NCI-H510A treated with DMSO at 0.1 percent for 48 hours (cell line): ENCODE measurements at places on chromosomes 2 and 18.

DNA sequence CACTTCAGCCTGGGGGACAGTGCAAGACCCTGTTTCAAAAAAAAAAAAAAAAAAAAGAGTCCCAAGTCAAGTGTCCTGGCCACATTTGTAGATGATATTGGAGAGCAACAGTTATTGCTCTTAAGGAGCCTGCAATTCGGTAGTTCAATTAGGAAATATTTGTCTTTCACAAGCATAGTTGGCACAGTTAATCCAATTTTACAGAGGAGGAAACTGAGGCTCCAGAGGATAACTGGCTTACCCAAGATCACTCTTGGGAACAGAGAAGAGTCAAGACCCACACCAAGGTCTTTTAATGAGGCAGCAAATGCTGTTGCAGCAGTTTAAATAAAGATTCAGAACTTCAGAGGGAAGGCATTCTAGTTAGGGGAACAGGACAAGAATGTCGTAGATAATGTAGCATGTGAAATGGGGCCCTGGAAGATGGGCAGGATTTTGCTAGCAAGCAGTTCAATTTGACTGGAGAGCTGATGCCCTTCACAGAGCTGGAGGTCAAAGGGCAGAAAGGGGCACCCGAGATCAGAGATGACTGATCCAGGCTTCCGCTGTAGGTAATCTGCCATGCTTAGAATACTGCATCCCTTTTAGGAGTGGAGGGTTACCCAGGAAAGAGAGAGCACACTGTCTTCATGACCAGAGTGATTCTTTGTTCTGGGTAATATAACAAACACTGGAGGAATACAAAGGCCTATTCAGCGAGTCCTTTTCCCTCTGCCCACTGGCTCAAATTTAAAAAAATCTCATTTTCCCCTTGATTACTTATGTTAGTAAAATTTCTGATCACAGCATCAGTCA lies 3.0 kb downstream of the NPC1 start:
- DNase-seq, result no peak

DNA sequence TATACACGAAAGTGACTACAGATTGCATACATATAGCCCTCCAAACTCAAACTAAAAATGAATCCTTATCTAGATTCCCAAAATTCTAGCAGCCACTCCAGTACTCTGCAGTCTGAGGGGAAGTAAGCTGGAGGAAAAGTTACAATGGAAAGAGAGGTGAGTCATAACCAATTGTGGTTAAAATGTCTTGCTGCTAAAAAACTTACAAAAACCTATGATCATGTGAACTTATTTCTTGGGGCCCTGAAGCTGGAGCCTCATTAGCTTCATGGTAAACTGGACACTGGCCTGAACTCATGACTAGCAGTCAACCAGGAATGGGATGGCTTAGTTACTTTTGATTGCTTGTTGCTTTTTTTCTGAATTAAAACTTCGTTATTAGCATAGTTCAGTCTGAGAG lies 175.9 kb downstream of the SLC4A3 start:
- DNase-seq, result no peak

- DNase-seq, result no peak
Measured at GRCh38 chr2:191049728-191050639, 36.0 kb upstream of the STAT1 start.

- no peak for DNase-seq
Measured at GRCh38 chr2:25655316-25655715, 18.1 kb downstream of the DTNB start.
